Naive thymus-derived CD4-positive, alpha-beta T cell (primary cell): ENCODE measurements at places on chromosomes 3 and 15.
A peak's percentile ranks its signal among the peaks of the same experiment; 100 is the strongest.

DNA sequence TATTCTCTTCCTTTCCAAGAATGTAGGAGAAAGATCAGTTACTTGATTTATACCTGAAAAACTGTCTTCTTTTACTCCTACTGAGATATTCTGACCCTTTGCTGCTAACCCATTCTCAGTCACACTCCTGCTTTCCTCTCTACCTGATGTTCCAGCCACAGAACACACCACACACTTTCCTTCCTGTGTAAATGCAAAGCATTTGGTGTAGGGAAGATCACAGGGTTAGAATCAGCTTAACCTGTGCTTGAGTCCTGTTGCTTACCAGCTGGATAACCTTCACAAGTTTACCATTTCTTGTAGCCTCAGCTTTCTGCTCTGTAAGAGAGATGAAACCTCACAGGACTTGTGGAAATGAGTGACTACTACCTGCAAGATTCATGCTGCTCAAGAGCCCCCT is 489.8 kb upstream of the GOLIM4 start:
- no peak for DNase-seq

DNA sequence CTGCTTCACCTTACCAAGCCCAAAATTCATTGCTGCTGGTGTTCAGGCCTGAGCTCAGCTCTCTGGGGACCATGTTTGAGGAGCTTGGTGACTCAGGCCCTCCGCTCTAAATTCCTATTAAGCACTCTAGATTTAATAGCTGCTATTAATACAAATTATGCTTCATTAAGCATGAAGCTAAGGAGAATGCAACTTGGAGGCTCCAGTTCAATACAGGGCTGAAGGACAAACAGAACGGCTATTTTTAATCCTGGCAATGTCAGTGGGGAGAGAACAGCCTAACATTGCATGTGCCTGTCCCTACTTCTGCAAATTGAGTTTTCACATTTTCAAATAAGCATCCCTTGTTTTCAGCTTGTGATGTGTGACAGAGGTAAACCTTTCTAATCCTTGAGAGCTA is 80.1 kb upstream of the TRIM42 start:
- no peak for DNase-seq

- peak; percentile 81 for DNase-seq
These were observed at the start of gene IFRD2 for GRCh38 chr3:50292159-50293078. IFRD2 (minus strand) TSS chr3:50292429; CDS start chr3:50292274, 155 bp downstream.

GRCh38 chr3:46693038-46693891 is at the start of gene ALS2CL:
ALS2CL (minus strand) TSS chr3:46693679; CDS start chr3:46689440, 4,239 bp downstream.
- DNase-seq, result peak; percentile 73

DNA sequence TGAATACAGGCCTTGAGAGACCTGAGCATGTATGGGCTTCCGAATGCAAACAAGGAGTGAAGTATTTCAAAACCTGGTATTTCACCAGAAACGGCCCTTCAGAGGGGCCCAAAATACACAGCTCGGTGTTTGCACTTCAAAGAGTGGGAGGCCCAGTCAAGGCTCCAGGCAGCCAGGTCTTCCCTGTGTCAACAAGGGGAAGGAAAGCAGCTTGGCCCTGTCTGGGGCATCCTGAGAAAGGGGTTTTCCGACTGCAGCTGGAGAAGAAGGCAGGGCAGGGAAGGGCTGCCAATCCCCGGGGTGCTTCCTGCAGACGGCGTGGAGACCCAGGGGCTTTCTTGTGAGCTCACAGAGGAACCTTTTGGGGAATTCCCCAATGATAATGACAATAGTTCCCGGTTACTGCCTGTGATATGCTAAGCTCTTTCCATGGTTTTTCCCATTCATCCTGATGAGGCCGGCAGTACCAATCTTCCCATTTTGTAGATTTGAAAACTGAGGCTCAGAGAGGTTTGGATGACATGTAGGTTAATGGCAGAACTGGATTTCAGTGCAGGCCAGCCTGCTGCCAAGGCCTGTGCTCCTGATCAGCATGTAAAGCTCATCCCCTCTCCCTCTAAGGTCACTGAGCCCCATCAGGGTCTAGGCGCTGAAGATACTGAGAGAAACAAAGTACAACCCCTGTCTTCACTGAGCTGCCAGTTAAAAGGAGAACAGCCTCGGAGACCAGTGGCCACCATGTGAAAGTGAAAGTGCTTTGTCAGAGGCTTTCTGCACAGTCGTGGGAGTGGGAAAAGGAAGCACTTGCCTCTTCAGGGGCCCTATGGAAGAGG is 43.0 kb upstream of the TLE3 start:
- peak; percentile 31 for DNase-seq

DNA sequence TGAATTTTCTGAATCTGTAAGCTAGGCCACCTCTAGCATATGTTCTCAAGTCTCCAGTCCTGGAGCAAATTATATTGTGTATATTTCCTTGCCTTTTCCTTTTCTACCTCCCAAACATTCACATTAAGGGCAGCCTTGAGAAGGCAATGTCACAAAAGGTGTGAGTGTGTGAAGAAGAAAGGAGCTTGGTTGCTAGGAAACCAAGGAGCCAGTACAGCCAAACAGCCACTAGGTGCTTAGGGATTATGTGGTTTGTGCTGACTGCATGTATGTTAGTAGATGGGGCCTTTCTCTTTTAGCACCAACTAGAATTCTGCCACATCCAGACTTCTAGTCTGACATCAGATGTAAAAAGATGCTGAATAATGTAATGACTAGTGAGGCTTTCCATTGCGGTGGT is 118.8 kb upstream of the DAZL start:
- peak; percentile 19 for DNase-seq

GRCh38 chr15:93241696-93242585 is 152.9 kb upstream of the RGMA start:
- DNase-seq, result no peak

GRCh38 chr3:56811546-56812202 is 9.9 kb upstream of the ARHGEF3 start:
- no peak for DNase-seq

GRCh38 chr3:138222942-138223287 is 35.8 kb downstream of the ARMC8 start:
- DNase-seq, result no peak

DNA sequence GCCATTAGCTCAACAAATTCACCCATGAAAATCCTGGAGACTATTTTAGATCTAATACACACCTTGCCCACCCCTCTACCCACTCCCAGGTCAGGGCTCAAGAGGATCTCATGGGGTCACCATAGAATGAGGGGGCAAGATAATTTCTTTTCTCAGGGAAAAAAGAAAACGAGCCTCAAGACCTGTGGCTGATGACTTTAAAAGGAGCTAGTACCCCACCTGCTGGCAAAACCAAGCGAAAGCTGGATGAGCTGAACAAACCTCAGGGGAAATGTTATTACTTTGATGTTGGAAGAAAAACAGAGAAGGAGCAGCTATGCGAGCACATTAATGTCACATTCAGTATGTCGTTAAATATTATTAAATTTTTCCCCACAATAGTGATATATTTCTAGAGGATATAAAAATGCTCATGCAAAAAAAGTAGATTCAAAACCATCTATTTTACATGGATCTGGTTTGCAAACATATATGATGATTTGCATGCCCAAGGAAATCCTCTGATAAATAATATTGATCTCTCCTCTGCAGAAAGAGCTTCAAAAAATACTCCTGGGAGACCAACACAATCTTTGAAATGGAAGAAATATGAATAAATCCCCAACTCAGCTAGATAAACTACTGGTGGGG is 37.7 kb downstream of the PLD1 start:
- no peak for DNase-seq

GRCh38 chr3:151307131-151307530 is 9.5 kb downstream of the GPR87 start:
- DNase-seq, result no peak

- DNase-seq, result no peak
These were observed 2.0 kb upstream of the TPRG1 start for GRCh38 chr3:189169728-189170127.

DNA sequence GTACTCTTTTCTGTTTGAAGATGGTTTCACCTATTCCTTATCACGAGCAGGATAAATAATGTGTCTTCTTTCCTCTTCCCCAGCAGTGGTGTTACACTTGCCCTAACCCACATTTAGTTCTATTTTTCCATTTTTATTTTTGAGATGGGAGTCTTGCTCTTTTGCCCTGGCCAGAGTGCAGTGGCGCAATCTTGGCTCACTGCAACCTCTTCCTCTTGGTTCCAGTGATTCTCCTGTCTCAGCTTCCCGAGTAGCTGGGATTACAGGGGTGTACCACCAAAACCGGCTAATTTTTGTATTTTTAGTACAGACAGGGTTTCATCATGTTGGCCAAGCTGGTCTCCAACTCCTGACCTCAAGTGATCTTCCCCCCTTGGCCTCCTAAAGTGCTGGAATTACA is 372.4 kb downstream of the FOXP1 start:
- DNase-seq, result no peak

- DNase-seq, result no peak
These were observed 136.7 kb downstream of the CCNL1 start for GRCh38 chr3:157023226-157023625.

DNA sequence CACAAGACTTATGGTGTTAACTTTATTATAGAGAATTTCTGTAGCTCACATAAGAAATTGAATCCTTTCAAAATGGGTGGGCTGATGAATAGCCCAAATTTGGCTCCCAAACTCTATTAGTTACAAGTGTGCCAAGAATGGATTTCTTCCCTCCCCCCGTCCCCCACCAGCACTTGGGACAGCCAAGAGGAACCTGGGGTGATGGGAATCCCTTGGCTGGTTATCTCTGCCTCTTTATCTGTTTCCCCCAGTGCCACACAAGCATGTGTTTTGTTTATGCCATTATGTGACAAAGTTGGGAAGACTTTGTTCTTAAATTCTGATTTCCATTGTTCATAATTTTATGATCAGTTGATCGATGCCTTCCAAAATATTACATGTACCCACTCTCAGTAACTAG is 28.3 kb downstream of the CMSS1 start:
- no peak for DNase-seq

GRCh38 chr3:107523539-107524325 is 970 bp downstream of the BBX start:
- no peak for DNase-seq

GRCh38 chr15:39593656-39594445 is 13.0 kb downstream of the THBS1 start:
- DNase-seq, result no peak

DNA sequence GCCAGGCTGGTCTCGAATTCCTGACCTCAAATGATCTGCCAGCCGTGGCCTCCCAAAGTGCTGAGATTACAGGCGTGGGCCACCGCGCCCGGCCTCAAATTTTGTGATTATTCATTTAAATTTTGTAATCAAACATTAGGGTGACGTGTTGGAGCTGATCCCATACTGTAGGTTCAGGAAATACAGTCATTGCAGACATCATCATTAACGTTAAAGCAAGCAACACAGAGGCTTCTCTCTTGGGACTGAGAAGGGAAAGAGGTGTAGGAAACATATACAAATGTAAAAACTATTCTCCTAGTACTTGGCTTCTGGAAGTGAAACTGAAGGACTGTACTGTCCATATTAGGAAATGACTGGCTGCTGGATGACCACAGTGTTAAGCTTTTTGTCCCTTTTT is 11.1 kb upstream of the ARID3B start:
- DNase-seq, result no peak

- DNase-seq, result no peak
These were observed 188.9 kb upstream of the MEIS2 start for GRCh38 chr15:37289109-37289765.

GRCh38 chr15:38622908-38623307 is 58.3 kb upstream of the RASGRP1 start:
- DNase-seq, result no peak

DNA sequence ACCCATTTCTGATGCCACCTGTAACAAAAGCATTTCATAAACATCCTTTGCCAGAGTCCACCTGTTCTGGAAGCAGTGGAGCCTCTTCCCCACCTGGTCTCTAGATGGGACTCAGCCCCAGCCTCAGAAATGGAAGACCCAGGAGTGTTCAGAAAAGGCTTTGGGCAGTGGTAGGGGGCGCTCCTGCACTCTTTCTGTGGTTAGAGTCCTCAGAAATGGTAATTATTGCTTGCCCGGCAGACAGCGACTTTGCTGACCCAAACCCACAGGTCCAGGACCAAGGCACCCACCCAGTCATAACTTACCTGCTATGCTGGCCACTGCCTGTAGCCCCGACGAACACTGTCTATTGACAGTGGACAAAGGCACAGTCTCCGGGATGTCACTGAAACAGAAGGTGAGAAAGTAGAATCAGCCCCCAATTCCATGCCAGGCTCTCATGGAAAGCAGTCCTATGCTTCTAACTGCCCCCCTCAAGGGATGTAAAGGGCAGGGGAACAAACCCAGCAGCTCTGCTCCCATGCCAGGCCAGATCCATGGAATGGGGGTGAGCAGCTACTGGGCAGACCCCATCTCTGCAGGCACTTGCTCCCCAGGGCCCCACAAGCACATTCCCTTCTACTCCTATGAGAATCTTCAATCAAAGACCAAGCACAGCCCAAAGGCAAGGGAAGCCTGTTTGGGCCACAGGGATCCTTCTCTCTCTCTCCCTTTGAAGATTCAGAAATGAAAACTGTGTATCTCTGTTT is 5.1 kb downstream of the ACAA1 start:
- DNase-seq, result no peak

DNA sequence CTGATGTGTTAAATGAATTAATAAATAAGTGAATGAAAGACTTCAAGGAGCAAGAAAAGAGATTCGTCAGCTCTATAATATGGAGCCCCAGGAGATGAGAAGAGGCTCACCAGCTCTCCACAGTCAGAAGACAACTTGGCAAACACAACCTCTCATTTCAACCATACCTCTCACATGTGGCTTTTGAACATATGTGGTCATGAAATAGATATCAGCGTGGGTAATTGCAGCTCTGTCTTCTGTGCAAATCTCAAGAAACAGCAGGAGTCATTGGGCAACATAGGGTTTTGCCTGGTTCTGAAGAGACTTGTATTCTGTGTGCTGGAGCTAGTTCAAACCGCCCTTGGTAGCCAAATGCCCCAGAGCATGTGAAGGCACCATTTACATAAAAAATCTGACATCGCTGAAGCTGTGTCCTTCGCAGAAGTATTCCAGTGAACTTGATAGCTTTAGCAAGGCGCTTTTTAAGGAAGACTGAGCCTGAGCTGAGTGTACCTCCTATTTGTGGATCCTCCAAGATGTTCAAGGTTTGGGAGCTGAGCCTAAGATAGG is 8.4 kb downstream of the CX3CR1 start:
- DNase-seq, result no peak

GRCh38 chr3:28308196-28308595 is 40.3 kb upstream of the ZCWPW2 start:
- DNase-seq, result no peak

DNA sequence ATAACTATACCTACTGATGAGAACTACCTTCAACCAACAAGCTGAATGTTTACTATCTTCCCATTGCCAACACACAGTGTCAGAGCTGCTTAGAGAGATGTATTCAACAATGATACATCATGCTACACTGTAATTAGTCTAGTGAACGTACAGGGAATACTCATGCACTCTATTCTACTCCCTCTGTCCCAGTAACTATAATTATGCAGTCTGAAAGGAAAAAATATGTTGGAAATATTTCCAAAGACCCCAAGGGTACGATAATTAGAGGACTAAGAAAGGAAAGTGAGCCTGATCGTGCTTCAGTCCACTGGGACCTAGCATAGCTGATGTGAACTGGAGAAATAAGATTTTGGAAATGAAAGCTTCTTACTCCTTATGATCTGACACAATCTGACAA is 36.9 kb upstream of the FSIP1 start:
- DNase-seq, result no peak

- no peak for DNase-seq
These were observed 243.5 kb downstream of the CLSTN2 start for GRCh38 chr3:140178482-140178881.

- no peak for DNase-seq
These were observed 42.5 kb upstream of the CRTC3 start for GRCh38 chr15:90487186-90487585.
